Gastroesophageal sphincter (tissue), 4 donors: ENCODE measurements at places on chromosomes 16 and 17.
A peak's percentile ranks its signal among the peaks of the same experiment; 100 is the strongest.

DNA sequence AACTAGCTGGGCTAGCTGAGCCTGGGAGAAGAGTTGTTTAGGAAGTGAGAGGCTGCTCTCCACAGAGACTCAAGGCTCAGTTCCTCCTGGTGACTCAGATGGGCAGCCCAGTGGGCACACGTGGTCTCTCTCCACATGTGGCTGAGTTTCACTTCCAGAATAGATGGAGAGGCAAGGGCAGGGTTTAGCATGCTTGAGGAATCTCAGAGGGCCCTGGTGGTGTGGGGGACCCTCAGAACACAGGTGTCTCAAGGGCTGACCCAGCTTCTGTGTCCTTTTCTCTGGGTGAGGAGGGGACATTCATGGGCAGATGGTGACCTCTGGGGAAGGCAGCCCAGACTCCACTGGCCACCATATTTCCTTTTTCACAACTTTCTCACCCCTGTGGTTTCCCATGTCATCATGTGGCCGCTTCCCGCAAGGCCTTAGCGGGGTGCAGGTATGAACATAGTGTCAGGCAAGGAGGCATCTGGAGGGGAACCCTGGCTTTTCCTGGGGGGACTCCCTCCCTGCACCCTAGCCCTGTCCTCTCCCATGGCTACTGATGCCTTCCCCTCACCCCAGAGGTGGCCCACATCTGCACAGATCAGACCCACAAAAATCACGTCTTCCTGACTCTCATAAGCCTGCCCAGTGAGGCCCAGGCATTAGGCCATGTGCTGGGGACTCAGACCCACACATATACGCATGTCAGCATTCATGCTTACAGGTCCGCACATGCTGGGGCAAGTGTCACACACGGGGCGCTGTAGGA, 3.3 kb downstream of the GRN start:
- no peak for ATAC-seq

- no peak for ATAC-seq
These were observed 191.9 kb downstream of the MSI2 start for GRCh38 chr17:57447990-57448758.

DNA sequence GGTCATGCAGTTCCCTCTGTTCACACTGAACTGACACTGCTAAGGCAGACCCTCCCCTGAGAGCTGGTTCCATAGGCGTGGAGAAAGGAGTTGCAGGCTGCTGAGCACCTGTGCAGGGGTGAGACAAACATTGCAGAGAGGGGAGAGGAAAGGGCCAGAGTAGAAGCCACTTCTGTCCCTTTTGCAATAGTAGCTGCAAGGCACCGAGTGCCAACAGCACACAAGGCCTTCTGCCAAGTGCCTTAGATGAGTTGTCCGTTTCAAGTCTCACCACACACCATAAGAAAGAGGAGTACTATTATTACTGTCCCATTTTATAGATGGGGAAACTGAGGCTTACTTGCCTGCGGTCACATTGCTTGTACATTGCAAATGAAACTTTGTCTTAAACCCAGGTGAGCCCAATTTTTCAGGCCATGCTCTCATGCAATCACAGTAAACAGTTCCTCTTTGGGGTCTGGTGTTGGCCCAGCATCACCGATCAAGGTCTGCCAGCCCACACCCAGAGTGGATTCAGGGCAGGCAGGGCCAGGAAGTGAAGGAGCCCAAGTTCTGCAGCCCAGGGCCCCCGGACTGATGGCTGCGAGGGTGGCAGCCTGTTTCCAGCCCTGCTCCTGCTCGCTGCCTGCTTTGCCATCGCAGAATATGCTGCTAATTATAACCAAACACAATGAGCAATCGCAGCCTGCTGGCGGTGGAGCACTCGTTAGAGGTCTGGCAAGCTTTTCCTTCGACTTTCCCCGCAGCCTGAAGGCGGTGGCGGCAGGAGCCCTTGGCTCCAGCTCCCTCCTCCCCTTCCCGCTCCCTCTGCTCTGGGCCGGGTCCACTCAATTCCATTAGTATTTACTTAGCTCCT, 36.8 kb upstream of the DYNLL2 start:
- no peak for ATAC-seq

DNA sequence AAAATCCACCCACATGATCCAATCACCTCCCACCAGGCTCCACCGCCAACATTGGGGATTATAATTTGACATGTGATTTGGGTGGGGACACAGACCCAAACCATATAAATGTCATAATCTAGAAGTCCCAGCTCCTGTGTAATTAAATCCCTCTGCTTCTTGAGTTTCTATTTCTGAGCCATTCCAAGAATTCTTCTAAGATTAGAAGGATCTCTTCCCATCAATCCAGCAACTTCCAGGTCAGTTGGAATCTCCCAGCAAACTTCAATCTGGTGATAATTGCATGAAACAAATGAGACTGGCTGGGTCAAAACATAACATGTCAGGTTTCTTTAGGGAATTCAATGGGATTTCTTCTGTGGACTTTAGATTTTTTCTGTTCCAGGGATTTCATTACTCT, 127.8 kb upstream of the CDH5 start:
- no peak for ATAC-seq

DNA sequence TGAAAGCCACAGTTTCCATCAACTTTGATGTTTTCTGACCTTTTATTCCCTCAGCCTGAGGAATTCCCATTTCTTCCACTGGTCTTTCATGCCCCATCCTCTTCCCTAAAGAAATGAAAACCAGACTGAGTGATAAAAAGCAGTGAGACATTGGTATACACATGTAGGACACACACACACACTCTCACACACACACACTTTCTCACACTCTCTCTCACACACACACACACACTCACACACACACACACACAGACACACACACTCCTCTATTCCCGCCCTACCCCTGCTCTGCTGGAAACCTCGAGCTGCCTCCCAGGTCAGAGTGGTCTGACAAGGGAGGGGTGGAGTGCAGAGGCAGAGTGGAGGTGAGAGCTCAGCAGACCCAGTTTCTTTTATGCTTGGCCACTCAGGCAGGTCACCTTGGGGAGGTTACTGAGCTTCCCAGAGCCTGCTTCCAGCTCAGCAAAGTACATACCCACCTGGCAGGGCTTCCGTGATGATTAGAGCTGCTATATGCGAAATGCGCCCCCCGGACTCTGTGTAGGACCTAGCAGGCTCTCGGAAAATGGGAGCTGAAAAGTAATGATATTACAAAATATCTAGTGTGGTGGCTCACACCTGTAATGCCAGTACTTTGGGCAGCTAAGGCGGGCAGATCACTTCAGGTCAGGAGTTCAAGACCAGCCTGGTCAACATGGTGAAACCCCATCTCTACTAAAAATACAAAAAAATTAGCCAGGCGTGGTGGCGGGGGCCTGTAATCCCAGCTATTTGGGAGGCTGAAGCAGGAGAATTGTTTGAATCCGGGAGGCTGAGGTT, 30.7 kb downstream of the CCR7 start:
- ATAC-seq, result no peak

GRCh38 chr16:87235810-87236515, 81.2 kb downstream of the C16orf95 start:
- ATAC-seq, result no peak

DNA sequence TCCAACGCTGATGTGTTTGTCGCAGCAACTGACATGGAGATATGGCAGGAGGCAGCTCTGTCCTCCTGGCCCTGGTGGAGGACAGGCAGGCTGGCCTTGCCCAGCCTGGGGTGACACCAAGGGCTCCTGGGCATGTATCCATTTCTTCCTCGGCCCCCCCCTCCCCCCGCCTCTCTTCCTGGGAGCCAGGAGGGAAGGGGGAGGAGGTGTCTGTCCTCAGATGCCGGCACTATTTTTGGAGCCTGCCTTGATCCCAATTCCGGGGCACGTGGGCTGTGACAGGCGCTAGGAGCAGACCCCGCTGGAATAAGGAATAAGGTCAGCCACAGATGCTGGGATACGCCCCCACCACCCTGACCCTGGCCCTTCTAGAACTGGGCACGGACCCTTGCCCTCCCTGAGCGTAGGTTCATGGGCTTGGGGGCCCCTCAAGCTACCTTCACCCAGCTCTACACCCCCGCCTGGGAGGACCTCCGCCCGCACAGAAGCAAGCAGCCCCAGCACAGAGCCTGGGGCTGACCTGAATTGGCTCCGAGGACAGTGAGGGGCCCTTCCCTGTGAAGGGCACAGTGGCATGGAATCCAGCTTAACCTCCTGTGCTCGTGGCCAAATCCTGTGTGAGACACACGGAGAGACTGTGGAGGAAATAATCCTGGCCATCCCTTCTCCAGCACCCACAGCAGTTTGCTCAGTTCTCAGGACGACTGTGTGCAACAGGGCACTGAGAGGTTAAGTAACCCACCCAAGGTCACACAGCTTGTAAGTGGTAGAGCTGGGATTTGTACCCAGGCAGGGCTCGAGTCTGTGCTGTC, 24.1 kb downstream of the SEC14L5 start:
- ATAC-seq, result peak; percentile 19

DNA sequence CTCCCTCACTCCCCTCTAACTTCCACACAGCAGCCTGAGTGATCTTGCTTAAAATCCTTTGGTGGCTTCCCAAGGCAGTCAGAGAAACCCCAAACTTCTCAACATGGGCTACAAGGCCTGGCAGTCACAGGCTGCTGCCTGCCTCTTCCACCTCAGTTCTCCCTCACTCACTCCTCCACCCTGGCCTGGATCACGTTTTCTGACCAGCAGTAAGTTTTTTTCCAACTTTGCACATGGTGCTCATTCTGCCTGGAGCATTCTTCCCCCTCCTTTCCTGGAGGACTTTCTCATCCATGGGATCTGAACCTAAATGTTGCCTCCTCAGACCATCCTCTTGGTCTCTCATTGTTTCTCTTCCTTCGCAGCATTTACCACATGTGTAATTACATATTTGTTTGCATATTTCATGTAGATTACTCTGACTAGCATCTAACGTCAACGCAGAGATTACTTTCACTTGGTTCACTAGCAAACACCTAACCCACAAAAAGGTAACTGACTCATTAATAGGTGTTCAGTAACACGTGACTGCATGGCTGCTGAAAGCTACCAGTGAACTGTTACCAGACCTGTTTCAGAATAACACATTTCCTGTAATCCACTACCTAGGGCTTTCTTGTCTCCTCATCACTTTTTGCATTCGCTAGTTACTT, 17.1 kb downstream of the GNA13 start:
- no peak for ATAC-seq

- ATAC-seq, result no peak
These were observed 722.9 kb upstream of the EEF2KMT start for GRCh38 chr16:5820472-5820871.

DNA sequence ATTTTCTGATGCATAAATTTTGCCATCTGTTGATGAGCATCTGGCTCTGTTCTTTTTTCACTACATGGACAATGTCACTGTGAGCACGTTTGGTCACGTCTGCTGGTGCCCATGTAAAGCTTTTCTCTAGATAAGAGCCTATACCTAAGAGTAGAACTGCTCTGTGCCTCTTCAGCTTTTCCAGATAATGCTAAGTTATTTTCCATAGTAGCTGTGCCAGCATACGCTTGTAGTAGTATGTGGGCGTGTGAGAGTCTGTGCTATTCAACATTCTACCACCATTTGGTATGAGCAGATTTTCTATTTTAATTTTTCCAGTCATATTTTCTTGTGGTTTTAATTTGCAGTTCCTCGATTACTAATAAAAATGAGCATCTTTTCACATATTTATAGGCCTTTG, 33.2 kb downstream of the VPS35L start:
- no peak for ATAC-seq

DNA sequence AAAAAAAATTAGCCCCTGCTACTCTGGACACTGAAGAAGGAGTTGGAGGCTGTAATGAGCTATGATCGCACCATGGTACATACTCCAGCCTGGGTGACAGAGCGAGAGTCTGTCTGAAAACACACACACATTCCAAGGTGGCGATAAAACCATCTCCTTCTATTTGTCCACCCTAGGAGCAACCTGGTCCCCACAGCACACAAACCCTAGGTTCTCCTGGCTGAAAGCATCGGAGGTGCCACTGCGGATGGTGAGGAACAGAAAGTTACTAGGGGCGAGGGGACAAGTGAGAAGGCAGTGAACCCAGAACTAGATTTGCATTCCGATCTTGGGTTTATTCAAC, 1.4 kb upstream of the ECI1 start:
- no peak for ATAC-seq

- no peak for ATAC-seq
These were observed 7.1 kb downstream of the TEKT3 start for GRCh38 chr17:15334266-15334665.

DNA sequence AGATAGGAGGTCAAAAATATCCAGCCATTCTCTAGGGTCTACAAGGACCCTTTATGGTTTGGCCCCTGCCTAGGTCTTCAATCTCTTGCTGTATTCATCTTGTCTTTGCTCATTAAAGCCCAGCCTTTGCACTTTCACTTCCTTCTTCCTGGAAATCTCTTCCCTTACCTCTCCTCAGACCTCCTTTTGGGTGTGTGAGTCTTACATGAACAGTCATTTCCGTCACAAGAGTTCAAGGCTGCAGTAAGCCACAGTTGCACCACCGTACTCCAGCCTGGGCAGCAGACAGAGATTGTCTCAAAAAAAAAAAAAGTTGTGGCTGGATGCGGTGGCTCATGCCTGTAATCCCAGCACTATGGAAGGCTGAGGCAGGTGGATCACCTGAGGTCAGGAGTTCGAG, 6.0 kb upstream of the ATP1B2 start:
- no peak for ATAC-seq

DNA sequence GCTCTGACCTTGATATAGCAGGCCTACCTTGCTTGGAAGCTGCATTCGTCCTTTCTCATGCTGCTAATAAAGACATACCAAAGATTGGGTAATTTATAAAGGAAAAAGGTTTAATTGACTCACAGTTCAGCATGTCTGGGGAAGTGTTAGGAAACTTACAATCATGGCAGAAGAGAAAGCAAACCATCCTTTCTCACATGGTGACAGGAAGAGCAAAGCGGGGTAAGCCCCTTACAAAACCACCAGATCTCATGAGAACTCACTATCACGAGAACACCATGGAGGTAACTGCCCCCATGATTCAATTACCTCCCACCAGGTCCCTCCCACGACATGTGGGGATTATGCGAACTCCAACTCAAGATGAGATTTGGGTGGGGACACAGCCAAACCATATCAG, 6.0 kb upstream of the MAPT start:
- no peak for ATAC-seq

DNA sequence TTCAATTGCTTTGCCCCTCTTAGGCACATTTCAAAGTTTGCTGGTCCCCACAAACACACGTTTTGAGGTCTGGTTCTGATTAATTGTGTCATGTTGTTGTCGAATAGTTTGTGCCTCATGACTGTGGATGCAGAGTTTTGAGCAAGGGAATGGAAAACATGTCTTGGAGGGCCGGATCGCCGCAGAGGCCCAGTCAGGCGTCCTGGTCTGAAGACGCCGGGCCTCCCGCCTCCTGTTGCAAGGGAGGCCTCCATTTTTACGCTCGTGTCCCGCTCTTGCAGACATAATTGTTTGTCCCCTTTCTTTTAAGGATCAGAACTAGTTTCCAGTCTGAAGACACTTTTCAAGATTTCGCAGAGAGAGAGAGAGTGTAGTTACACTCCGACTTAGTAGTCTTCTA, 3.2 kb downstream of the NTN1 start:
- ATAC-seq, result no peak

- ATAC-seq, result peak; percentile 3
These were observed 183.5 kb downstream of the XYLT1 start for GRCh38 chr16:17287166-17287800.

GRCh38 chr16:27363246-27363632, 38.7 kb upstream of the IL21R start:
- ATAC-seq, result no peak

GRCh38 chr17:44557651-44558285, 484 bp downstream of the FZD2 start:
- peak; percentile 13 for ATAC-seq
